CD4-positive, alpha-beta T cell (primary cell): ENCODE measurements at places on chromosomes 12 and 14. TPM values are rescaled to one million over a fixed set of nuclear protein-coding genes. Genes with fewer than 3 reads are reported as not detected.

DNA sequence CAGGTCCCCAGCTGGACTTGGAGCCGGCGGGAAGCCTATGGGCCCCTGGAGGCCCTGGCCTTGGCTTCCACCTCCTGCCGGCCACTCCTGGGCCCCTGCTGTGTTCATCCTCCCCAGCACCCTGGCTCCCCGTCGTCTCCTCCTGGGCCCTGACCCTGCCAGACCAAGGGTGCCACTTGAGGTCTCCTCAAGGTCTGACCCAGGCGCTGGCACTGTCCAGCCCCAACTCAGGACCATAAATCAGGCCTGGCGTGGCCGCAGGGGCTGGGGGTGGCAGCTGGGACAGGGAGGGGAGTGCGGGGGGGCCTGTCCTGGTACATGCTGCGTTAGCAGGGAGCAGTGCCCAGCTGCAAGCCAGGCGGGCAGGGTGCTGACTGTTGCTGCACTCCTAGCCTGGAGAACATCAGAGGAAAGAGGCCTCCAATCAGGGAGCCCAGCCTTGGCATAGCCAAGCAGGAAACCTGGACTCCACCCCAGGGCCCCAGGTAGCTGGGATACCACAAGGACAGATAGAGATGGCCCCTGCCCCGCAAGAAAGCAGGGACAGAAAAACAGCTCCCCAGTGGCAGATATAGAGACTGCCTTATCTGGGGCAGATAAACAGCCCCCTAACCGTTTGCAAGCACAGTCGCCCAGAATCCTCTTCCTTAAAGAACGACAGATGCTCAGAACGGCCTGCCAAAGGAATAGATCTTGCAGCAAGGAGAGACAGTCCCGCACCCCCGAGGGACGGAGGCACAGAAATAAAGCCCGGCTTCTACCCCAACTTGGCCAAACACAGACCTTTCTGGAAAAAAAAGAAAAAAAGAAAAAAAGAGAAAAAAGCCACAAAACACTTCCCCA lies 6.5 kb upstream of the ATG101 start:
- H3K4me1 ChIP-seq, result no peaks in the 10 kb centered on the region
- no peak overlapping the region for H3K27ac ChIP-seq
- H3K4me3 ChIP-seq, result no peak overlapping the region
- H3K27me3 ChIP-seq, result no peaks in the 10 kb centered on the region
- DNase-seq, result no peak
- H3K36me3 ChIP-seq, result peaks cover 7% of the 10 kb centered on the region

- H3K27ac ChIP-seq, result no peak overlapping the region
- H3K4me1 ChIP-seq, result peaks cover 8% of the 10 kb centered on the region
- peaks cover 18% of the 10 kb centered on the region for H3K36me3 ChIP-seq
- no peaks in the 10 kb centered on the region for H3K27me3 ChIP-seq
These were observed 25.1 kb downstream of the STX2 start for GRCh38 chr12:130813949-130814348.

DNA sequence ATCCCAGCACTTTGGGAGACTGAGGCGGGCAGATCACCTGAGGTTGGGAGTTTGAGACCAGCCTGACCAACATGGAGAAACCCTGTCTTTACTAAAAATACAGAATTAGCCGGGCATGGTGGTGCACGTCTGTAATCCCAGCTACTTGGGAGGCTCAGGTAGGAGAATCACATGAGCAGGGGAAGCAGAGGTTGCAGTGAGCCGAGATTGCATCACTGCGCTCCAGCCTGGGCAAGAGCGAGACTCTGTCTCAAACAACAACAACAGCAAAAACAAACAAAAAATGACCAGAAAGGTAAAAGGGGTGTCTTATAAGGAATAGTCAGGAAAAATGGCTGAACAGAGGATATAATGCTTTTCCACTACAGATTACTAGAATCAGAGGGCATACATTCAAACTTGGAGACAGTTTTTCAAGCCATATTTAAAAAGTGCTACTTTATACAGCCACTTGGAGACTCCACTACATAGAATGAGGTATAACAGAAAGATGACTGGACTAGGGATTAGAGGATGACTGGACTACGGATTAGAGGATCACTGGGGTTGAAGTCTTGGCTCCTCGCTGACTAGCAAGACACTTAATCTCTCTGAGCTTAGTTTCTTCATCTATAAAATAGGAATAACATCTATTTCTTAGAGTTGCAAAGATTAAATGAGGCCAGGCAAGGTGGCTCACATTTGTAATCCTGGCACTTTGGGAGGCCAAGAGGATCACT lies 4.9 kb upstream of the CS start:
- no peaks in the 10 kb centered on the region for H3K27me3 ChIP-seq
- no peak overlapping the region for H3K27ac ChIP-seq
- DNase-seq, result no peak

- H3K36me3 ChIP-seq, result no peaks in the 10 kb centered on the region
- peaks cover 10% of the 10 kb centered on the region for H3K4me1 ChIP-seq
- no peak overlapping the region for H3K27ac ChIP-seq
- no peak overlapping the region for H3K4me3 ChIP-seq
- H3K27me3 ChIP-seq, result no peaks in the 10 kb centered on the region
These were observed 8.7 kb upstream of the GALNT6 start for GRCh38 chr12:51399891-51400290.

DNA sequence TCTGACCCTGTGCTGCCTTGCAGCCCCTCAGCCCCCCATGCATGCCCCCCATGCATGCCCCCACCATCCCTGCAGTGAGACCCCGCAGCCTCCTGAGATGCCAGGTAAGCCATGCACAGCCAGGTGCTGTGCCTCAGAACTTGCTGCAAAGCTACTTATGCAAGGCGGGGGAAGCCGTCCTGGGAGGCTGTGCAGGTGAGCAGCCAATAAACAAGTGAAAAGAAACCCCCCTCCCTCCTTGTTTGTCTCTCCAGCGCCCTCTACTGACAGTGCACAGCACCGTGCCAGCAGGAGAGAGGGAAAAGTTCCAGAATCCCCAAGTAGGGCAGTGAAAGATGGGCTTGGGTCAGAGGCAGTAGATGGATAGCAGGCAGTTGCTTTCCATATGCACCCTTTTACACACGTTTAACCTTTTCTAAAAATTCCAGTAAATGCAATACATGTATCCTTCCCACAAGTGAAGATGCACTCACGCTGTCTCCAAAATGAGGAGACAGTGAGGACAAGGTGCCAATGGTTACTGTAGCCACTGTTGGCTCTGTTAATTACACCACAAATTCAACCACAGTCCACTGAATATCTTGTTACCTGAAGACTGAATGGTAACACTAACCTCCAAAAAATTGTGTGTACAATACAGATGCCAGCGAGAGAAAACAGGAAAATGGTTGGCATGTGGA lies 18.0 kb downstream of the TNFAIP2 start:
- H3K27me3 ChIP-seq, result peaks cover 15% of the 10 kb centered on the region
- H3K36me3 ChIP-seq, result no peaks in the 10 kb centered on the region
- H3K4me1 ChIP-seq, result no peaks in the 10 kb centered on the region
- no peak overlapping the region for H3K4me3 ChIP-seq
- no peak overlapping the region for H3K27ac ChIP-seq

DNA sequence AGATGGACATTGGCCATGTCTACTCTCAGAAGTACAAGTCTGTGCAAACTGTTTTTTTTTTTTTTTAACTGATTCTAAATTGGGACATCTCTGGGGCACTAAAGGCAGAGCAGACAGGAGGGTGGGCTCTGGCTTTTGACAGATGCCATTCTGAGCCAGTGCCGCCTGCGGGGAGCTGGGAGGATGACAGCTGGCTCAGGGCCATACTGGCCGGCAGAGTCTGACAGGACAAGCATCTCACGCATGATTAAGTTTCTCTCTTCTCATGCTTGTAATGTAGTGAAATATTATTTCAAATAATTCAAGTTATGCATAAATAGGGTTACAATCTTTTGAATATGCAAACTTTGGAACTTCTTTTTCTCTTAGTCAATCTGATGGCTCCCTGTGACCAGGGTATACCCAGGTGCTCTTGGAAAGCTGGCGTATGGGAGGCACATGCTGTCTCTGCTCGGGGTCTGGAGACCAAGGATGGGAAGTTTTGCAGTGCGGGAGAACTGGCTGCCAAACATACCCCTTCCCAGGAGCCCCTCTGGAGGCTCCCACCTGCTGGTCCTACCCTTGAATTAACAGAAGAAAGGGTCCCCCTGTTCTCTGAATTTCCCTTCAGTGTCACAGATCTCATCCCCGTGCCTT lies 7.6 kb downstream of the CDCA4 start:
- peaks cover 29% of the 10 kb centered on the region for H3K36me3 ChIP-seq
- no peak for DNase-seq
- H3K4me1 ChIP-seq, result peaks cover 55% of the 10 kb centered on the region
- no peak overlapping the region for H3K27ac ChIP-seq
- no peak overlapping the region for H3K4me3 ChIP-seq

DNA sequence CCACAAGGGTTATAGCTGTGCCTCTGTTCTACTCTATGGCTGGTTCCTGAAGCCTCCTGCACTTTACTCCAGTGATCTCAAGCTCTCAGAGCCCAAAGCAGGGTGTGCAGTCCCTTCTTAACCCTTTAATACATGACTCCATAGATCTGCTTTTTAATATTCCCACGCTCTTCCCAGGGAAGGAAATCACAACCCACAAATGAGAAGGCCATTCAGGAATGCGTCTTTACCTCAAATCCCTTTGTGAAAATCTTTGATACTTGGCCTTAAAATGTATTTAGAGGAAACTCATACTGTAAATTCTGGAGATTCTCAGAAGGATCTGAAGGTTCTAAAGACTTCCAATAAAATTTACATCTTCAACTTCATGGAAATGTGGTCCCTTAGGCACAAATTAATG lies 17.0 kb downstream of the NID2 start:
- no peaks in the 10 kb centered on the region for H3K4me1 ChIP-seq
- H3K4me3 ChIP-seq, result no peak overlapping the region
- peaks cover 1% of the 10 kb centered on the region for H3K27me3 ChIP-seq
- no peak for DNase-seq
- H3K27ac ChIP-seq, result no peak overlapping the region
- H3K36me3 ChIP-seq, result no peaks in the 10 kb centered on the region

DNA sequence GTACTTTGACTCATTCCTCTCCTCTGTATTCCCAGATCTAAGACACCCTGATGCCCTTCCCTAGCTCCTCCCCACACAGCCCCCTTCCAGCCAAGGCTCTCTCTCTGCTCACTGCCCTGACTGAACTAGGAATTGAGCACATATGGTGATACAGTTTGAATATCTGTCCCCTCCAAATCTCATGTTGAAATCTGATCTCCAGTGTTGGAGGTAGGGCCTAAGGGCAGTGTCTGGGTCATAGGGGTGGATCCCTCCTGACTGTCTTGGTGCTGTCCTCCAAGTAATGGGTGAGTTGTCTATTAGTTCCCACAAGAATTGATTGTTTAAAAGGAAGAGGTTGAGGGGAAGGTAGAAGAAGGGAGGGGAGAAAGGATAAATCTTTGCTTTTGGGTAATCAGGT lies 17.4 kb downstream of the CMKLR1 start:
- no peak overlapping the region for H3K27ac ChIP-seq
- peaks cover 5% of the 10 kb centered on the region for H3K4me1 ChIP-seq

Gene C1S
- 3.8 TPM for total RNA-seq

Gene MMP19
- not detected for total RNA-seq

Gene APOF
- total RNA-seq, result not detected

Gene USP44
- total RNA-seq, result 1.5 TPM
